ENCODE measurements at places on chromosomes 7 and 10. TPM values are rescaled to one million over a fixed set of nuclear protein-coding genes. Genes with fewer than 3 reads are reported as not detected.

- DNase-seq, result no peak
Observed at GRCh38 chr10:106537866-106538265, 626.6 kb downstream of the SORCS1 start.

DNA sequence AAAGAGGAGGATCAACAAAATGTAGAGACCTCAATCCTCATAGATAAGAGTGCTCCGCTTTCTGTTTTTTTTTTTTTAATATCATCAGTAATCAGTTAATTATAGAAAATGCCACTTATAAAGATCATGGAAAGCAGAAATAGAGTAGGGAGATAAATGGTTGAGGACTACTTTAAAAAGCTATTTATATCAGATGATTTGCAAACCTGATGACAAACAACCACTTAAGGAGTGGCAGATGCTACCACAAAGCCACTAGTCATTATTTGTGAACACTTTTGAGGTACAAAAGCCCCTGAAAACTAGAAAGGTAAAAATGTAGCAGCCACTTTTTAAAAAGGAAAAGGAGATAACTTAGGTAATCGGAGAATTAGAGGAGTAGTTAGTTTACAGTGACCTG lies 99.0 kb upstream of the CYP26C1 start:
- no peak for DNase-seq

Gene TCF7L2
- 24.7 TPM for total RNA-seq

- no peak for DNase-seq
Observed at GRCh38 chr10:121590772-121591171, 7.5 kb downstream of the FGFR2 start.

DNA sequence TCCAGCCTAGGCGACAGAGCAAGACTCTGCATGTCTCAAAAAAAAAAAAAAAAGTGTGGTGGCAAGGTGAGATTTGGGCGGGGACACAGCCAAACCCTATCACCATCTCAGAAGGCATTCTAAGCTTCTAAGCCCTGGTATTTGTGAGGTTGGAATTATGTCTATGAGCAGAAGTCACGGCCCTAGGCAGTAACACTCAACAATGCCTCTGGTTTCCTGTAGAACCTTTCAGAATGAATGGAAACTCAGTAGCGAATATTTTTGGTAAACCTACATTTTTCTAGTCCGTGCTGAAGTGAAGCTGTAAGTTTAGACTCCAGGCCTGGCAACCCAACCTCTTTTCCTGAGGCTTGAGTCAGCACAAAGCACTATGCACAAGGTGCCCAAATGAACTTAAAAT lies 88.3 kb downstream of the FAM107B start:
- DNase-seq, result no peak

DNA sequence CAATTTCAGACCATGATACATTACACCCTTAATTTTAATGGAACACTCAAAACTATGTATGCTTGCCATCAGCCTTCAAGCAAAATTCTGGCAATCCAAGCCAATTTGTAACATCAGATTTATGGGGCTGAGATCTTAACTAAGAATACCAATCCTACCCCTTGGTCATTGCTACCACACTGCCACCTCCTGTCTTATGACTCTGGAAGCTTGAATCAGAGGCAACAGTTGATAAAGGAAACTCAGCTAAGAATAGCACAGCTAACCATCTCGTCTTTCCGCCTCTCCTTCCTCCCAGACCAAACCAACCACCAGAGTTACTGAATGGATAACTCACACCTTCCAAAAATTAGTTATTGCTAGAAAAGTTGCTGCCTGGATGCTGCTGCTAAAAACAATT lies 7.4 kb downstream of the IGF2BP3 start:
- DNase-seq, result no peak

Gene GNB2
- total RNA-seq, result 51.2 TPM

- DNase-seq, result peak; percentile 52
Observed at GRCh38 chr10:68471586-68472408, at the start of gene DNA2. DNA2 (minus strand) TSS chr10:68471973; CDS start chr10:68471864, 109 bp downstream.

DNA sequence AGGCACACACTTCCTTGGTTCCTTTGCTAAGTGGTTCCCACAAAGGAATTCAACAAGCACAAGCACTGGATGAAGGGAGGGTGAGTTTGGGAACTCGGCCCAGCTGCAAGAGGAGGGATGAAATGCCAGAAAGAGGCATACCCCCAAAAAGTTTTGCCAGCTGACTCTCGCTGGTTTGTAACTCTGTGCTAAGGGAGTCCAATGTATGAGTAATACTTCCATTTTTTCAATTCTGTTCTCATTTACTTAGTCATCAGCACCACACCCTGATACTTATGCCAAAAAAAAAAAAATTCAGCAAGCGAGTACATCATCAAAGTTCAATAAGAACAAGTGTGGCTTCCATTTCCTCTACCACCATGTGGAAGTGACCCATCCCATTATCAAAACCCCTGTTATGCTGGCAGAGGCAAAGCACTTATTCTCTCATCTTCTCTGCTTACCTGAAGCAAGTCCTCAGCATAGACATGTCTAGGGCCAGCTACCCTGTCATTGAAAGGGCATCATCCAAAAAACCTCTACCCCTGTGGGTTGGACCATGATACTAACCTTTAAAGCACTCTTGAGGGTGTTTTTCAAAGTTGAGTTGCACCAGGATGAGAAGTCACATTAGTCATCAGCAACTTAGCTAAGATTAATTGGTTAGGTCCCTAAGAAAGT lies 6.9 kb upstream of the HYCC1 start:
- no peak for DNase-seq

DNA sequence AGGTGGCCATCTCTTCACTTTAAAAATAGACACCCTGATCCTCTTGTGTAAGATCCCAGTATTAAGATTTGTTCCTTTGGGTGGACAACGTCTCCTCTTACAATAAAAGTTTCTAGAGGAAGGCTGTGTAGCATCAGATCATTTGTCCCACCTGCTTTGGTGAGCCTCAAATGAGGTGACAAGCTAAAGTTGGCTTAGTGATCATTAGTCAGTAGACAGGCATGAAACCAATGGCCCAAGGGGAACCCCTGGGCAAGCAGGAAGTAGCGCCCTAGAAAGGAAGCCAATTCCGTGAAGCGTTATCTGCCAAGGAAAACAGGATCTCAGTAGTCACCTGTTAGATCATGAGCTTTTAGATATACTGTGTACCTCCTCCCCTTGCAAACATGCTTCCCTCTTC lies 66.8 kb downstream of the PCGF5 start:
- no peak for DNase-seq

DNA sequence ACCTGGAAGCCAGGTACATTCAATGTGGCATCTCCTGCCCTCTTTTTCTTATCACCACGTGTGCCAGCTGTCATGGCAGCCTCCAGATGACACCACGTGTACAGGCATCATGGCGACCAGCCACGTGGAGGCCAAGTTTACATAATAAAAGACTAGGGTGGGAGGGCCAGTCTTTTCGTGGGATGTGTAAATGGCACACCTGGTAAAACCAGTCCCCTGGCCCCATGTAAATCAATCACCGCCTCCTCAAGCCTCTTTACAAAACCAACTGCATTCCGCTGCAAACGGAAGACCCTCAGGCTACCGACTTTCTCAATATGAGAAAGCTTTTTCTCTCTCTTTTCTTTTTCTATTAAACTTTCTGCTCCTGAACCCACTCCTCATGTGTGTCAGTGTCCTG lies 65.1 kb upstream of the PHF14 start:
- no peak for DNase-seq

DNA sequence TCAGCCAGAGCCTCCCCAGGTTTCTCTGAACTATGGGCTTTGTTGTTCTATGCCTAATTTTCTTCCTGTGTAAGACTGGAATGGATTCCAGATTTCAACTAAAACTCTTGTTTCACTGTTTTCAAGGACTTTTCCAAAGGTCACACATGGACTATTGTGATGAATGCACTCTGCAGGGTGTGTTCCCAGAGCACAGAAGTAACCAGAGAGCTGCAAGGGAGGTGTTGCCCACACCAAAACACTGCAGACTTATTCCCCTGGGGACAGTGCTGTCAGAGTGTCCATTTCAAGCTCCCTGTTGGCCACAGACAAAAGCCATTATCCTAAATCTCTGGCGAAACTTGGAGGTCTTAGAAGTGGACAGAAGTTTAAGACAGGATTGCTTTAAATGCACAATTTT lies 231.6 kb downstream of the TRIL start:
- DNase-seq, result no peak

GRCh38 chr10:11245510-11245909 lies 227.8 kb downstream of the CELF2 start:
- DNase-seq, result no peak

DNA sequence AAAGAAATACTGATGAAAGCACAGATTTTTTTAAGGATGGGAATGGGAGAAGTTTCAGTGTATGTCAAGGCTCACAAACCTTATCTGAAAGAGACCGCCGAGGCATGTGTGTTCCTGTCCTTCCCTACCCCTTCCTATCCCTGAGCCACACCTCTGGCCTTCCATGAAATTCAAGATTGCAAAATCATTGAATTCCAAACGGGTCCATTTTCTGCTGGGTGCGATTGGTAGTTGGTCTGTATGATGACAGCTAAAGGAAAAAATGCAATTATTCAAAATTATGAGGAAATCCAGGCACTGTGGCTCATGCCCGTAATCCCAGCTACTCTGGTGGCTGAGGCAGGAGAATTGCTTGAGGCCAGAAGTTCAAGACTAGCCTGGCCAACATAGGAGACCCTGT lies 170.1 kb downstream of the ARHGAP12 start:
- no peak for DNase-seq

DNA sequence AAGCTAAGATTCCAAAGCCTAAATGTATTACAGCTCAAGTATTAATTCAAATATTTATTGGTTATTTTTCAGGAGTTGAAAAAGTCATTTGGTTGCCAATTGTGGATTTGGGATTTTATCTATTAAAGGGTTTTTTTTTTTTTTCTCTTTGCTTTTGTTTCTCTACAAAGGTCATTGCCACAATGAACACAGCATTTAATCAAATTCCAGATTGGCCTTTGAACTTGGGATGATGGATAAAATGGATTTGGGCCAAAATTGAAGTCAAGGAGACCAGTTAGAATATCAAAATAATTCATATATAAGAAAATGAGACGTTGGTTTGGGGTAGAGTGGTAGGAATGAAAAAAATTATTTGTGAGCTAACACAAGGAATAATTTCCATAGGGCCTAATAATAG lies 9.6 kb downstream of the LIPN start:
- no peak for DNase-seq

GRCh38 chr10:118961436-118961835 lies 68.1 kb upstream of the NANOS1 start:
- no peak for DNase-seq

GRCh38 chr10:96616961-96617360 lies 30.1 kb upstream of the TM9SF3 start:
- DNase-seq, result no peak

Gene CNPY4
- 34.5 TPM for total RNA-seq

- DNase-seq, result no peak
Observed at GRCh38 chr10:10096296-10096695, 921.4 kb upstream of the CELF2 start.

DNA sequence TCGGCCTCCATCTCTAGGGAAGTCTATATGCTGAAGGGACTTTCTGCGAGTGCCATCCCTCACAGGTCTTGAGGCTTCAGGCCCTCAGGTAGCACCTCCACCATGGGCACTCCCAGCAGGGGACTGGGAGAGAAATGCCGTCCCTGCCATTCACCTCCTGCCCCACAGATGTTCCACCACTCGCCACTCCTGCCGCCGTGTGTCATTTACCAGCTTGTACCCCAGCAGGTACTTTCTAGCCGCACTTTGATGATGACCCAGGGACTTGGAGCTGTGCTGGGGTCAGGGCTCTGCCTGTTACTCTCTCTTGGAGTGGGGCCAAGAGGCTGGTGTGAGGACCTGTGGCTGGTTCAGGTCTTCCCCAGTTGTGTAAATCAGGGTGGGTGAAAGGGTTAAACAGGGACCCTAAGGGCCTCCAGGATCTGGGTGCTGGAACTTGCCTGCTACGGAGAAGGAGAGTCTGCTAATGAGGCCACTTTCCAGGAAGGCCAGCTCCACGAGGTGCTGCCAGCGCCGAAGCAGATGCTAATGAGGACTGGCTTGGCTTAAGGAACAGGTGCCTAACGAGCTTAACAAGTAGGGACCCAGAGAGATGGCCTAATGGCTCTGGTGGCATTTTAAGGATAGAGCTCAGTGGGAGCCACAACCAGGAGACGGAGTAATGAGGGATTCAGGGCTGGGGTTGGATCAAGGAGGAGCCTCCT lies 32.4 kb downstream of the CRHR2 start:
- no peak for DNase-seq

GRCh38 chr10:72379776-72380175 lies 25.1 kb upstream of the DNAJB12 start:
- no peak for DNase-seq

DNA sequence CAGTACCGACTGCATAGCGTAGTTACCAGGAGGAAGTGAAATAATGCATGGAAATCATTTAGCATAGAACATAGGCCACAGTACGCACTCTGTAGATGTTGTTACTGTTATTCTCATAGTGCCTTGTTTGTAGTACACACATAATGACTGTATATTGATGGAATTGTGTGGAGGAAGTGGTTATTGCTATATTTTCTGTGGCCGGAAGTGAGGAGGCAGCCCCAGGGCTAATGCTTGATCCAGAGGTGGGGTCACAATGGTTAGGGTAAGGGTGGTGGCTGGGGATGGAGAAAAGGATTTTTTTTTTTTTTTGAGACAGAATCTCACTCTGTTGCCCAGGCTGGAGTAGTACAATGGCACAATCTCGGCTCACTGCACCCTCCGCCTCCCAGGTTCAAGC lies 4.5 kb upstream of the MGAM start:
- no peak for DNase-seq

DNA sequence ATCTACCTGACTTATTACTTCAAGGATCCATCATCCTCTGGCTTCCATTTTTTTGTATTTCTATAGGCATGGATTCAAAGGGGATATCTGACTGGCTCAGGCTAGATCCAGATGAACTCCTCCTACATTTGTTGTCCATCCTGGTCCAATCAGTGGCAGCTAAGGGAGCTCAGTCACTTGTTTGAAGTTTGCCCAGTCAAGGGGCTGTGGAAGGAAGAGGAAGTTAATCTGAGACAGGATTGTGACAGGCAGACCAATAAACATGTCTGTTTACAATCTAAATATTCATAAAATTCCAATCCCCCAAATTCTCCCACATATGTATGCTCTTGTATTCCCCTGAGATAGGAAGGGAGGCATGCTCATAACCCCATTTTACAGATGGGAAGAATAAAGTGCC lies 48.7 kb downstream of the CAV1 start:
- DNase-seq, result no peak

Gene AHR
- total RNA-seq, result 485 TPM

Gene LAMB1
- 323 TPM for total RNA-seq

GRCh38 chr7:15174485-15174884 lies 271.9 kb upstream of the DGKB start:
- DNase-seq, result no peak

DNA sequence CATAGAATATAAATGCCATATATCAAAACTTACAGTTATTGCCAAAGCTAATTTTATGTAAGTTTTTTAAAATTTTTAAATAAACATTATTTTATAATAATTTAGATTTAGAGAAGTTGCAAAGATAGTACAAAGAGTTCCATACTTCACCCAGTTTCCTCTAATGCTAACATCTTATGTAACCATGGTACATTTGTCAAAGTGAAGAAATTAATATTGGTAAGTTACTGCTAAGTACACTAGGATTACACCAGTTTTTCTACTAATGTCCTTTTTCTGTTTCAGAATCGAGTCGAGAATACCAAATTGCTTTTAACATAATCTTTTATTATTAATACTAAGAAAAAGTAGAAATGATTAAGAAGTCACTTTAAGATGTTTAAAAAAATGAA lies 29.2 kb downstream of the CSGALNACT2 start:
- no peak for DNase-seq

- DNase-seq, result no peak
Observed at GRCh38 chr7:23469150-23469960, 936 bp downstream of the IGF2BP3 start.
